ENCODE measurements at places on chromosomes 4 and X. TPM values are rescaled to one million over a fixed set of nuclear protein-coding genes. Genes with fewer than 3 reads are reported as not detected.

GRCh38 chr4:94571298-94571697, 119.6 kb downstream of the PDLIM5 start:
- DNase-seq: no peak

DNA sequence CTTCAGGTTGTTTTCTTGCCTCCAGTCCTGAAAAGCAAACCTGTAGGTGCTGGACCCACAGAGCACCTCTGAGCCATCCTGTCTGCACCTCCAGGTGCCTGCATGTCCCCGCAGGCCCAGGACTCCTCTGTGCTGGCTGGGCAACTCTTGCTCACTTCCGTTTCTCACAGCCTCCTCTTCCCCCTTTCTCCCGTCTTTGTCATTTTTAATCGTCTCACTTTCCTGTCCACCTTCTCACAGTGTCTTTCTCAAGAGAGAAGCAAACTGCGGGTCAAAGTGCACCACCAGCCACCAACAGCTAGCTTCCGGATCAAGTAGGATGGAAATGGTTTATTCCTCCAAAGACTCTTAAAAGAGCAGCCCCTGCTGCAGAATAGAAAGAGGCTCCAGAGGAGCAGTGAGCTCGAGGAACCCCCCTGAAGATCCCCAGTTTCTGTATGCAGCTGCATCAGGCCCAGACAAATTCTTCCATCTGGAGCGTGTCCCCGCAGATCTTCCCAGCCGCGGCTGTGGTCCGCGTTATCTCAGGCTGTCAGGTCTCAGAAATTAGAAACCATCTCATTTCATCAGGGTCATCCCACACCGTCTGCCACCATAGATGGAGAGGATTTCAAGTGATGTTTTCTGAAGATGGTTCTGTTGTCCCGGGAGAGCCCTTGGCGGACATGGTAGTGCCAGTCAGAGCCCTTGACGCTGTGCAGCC, 87.7 kb downstream of the FHDC1 start:
- DNase-seq: no peak

DNA sequence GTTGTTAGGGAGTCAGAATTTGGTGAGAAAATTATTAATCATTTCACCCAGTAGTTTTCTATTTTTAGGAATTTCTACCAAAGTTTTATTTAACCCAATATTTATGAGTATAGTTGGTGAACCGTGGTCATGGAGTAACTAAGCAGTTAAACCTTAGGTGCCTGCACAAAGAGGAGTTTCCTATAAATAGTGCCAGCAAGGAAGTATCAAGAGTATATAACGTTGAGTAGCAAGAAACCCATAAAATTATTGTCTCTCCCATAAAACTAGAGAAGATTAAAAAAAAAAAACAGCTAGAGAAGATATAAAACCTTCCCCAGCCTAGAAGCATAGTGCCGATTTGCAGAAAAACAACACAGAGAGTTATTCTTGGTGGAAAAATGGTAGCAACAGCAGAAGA, 158.9 kb downstream of the PRDM5 start:
- DNase-seq: no peak

DNA sequence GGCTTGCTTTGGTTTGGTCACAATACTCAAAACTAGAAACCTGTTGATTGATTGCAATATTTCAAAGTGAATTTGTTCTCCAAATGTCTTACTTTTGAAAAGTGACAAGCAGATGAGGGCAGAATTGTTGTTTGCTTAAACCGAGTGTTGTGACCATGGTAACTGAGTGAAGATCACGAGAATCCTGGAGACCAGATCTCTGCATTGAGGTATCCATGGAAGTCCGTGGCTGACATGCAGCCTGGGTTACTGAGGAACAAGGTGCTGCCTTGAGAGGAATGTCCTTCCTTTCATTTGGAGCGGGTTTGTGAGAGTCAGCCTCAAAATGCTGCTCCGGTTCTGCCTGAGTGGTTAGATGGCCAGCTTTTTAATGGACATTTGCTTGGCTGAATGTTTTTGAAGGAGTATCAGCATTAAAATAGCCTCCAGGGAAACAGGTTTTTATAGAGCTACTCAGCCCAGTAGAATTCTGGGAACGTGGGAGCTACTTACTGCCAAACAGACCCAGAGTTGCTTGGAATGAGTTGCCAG, 31.3 kb downstream of the NYX start:
- DNase-seq: no peak

- DNase-seq: peak; percentile 43
Measured at GRCh38 chr4:41287852-41288251, 31.1 kb downstream of the UCHL1 start.

The ZAR1 gene
- 0.11 TPM for total RNA-seq

GRCh38 chr4:106422766-106423165, 54.2 kb upstream of the GIMD1 start:
- no peak for DNase-seq
